Hepatocyte (in vitro differentiated cells): ENCODE measurements at places on chromosomes 3 and 15.

- no peak for DNase-seq
Observed at GRCh38 chr3:18237251-18238005, 187.7 kb downstream of the SATB1 start.

DNA sequence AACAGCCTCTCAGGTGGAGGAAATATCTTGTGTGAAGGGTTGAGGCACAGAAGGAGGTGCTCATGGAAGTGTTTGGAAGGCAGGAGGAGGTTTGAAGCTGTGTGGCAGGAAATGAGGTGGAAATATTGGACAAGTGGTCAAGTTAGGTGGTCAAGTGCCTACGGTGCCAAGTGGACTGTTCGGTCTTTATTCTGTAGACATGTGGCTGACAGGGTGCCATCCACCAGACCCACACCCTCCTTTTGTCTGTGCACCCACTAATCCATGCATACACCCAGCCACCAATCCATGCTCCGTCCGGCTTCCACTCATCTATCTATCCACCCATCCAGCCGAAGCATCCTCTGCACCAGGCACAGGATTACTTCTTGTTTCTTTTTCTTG is 2.2 kb downstream of the SLC6A20 start:
- no peak for DNase-seq

- DNase-seq = no peak
Observed at GRCh38 chr3:181446741-181447140, 265.0 kb upstream of the SOX2 start.

DNA sequence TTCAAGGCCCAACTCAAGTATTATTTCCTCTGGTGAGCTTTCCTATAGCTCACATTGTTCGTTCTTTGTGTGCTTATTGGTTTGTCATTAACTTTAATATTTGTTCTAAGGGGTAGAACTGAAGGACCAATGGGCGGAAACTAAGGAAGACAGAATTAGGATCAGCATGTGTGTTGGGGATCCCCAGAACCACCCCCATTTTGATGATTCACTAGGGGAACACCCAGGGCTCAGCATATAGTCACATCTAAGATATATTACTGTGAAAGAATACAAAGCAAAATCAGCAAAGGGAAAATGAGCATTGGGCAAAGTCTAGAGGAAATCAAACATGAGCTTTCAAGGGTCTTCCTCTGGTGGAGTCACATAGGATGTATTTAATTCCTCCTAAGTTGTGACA is 76.9 kb downstream of the TIMP4 start:
- no peak for DNase-seq

DNA sequence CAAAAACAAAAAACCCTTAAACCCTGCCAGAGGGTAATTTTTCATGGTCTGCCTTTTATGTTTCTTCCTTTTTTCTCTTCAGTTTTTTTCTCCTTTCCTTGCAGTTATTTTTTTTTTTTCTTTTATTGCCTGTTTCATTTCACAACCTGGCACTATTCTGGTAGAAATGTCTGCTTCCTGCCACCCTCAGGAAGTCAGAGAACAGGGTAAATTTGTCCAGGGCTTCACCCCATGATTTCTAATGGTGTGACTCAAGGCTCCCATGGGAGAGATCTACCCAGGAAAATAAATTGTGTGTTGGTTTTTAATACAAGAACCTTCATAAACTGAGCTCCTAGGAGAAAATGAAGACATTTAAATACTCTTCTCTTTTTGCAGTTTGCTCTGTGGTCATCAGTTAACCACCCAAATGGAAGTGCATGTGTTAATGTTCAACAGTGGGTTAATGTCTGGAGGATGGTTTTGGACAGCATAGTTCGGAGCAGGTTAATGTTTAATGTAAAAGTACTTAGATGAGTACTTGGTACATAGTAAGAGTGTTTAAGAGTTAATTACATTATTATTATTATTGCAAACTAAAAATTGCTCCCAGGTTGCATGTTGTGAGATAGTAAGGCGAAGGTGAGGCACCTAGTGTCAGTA is 45.9 kb downstream of the CGNL1 start:
- DNase-seq = no peak

GRCh38 chr15:78881681-78882080 is 9.0 kb downstream of the MORF4L1 start:
- peak; percentile 14 for DNase-seq

DNA sequence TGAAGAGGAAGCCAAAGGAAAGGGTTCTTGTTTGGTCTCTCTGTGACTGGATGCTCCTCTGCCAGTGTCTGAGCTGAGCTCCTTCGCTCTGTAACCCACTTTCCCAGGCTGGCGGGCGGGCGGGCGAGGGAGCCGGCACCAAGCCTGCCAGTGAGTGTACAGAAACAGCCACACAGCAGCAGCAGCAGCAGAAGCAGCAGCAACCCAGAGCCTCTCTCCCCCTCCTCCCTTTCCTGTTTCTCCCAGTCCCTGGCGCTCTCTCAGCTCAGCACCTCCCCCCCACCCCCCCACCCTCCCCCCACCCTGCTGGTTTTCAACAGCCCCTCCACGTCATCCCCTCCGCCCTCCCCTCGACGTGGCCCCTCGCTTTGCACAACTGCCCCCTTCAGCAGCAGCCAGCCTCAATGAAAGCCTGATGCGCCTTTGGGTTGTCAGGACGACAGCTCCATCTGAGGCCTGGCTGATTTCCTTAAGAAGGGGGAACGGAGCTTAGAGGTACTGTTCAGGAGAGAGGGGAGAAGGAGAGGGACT is at the start of gene LSAMP:
Gene LSAMP, minus strand, starts transcription at position 177 of the 531 bp plus-strand sequence.
- peak; percentile 69 for DNase-seq

DNA sequence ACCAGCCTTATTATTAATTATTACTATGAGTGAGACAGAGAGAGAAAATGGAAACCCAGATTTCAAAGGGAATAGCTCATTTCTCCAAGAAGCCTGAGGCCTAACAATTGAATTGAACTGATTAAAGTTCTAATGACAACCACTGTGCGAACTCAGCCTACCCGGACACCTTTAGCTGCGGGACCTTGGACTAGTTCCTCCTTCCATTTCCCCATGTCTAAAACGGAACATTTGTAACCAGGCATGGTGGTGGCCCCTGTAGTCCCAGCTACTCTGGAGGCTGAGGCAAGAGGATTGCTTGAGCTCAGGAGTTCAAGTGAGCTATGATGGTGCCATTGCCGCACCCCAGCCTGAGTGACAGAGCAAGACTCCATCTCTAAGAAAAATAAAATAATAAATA is 16.4 kb upstream of the RTP2 start:
- no peak for DNase-seq

DNA sequence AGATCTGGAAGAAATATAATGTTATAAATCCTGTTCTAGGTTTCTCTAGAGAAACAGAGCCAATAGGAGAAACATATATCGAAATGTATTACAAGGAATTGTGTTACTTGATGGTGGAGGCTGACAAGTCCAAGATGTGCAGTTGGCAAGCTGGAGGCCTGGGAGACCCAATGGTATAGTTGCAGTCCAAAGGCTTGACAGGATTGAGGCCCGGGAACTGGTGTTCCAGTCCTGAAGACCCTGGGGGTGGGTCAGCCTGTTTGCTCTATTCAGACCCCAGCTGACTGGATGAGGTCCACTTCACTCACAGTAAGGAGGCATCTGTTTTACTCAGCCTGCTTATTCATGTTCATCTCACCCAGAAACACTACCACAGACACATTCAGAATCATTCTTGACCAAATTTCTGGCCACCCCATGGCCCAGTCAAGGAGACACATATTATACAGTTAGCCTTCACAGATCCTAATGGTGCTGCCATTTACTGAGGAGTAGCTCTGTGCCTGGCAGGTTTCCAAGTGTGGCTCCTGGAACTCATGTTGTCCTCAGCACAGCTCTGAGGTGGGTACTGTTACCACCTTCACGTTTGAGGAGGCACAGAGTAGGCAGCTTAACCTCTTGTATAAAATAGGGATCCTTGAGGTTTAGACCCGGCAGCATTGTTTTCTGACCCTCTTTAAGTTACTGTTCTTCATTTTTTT is 3.7 kb downstream of the TRAK1 start:
- no peak for DNase-seq
